ENCODE measurements at places on chromosomes 16 and 17.

DNA sequence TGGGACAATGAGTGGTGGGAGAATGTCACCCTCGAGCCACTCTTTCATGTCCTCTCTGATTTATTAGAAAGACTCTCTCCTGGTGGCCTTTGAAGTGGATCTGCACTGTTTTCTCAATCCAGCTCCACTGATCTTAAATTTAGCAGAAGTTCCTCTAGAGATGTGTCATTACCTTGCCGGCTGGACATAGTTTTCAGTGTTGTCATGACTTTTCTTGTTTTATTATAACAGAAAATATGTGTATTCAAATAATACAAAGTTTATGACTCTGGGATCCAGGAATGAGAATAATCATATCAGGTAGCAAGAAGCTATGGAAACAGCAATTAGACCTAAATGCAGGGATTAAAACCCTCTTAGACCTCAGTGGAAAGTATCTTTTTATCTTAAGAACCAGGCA is 247.5 kb upstream of the ELAC2 start:
- H3K4me3 ChIP-seq: no peak overlapping the region
- no peak for DNase-seq

GRCh38 chr16:85350973-85351372 is 238.7 kb upstream of the CIBAR2 start:
- H3K27ac ChIP-seq: no peak overlapping the region
- H3K27me3 ChIP-seq: no peaks in the 10 kb centered on the region
- DNase-seq: peak; percentile 26
- no peak overlapping the region for H3K4me3 ChIP-seq

DNA sequence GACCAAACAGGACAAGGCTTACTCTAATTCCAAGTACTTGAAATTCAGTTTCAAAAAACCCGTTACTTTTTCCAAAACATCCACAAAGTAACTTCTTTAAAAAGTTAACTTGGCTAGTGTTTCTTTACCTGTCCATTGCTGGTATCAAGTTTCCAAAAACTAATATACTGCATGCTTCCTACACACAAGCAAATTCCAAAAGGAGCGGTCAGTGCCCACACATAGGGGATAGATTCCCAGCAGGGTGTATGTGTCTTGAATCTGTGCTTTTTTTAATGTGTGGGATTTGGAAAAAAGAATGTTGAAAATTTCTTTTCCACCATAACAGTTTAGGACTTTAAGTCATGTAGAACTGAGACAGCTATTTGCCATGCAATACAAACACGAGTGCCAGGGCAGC is 367.8 kb upstream of the SOX9 start:
- no peaks in the 10 kb centered on the region for H3K36me3 ChIP-seq
- H3K27ac ChIP-seq: no peak overlapping the region
- no peak overlapping the region for H3K4me3 ChIP-seq

DNA sequence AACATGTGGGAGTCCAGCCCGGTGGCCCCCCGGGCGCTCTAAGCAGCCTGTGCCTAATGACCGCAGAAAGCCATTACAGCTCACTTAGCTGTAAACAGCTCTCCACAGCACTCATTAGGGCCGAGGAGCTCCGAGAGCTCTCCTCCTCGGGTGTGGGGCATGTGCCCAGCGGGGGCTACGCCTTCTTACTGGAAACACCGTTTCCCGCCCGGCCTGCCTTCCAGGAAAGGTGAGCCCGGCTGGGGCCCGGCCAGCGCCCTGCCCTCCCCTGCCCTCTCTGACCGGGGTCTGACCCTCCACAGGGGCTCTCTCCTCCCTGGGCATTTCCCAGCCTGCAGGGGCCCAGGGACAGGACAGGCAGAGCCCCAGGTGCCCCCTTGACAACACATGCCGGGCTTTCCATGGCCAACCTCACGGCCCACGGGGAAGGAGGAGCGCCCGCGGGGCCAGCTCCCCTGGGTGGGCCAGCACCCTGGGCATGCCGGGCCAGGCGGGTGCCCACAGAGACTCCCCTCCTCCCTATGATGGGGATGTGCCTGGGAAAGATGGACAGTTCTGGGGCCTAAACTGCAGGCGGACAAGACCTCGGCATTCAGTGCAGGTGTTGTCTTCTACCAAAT is 72.6 kb downstream of the SDK2 start:
- H3K27me3 ChIP-seq: peaks cover 49% of the 10 kb centered on the region
- H3K27ac ChIP-seq: no peak overlapping the region
- peaks cover 10% of the 10 kb centered on the region for H3K4me1 ChIP-seq
- DNase-seq: no peak
- no peaks in the 10 kb centered on the region for H3K36me3 ChIP-seq

DNA sequence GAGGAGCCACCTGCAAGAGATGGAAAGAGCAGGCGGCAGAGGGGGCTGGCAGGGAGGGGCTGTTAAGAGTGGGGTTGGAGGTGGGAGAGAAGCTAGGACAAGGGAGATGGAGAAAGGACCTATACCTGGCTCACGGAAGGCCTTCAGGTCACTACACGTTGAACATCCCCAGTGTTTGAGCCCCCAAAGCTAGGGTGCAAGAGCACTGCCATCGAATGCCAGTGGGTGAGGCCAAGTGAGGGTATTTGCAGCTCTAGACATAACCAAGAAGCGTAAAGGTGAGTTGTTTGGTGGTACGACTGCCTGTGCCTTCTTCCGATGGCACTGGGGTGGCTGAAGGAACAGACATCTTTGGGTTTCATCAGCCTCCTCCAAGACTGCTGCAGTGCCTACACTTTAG is 17.0 kb upstream of the HERPUD1 start:
- no peaks in the 10 kb centered on the region for H3K27me3 ChIP-seq
- H3K4me1 ChIP-seq: peaks cover 38% of the 10 kb centered on the region
- DNase-seq: no peak
- H3K4me3 ChIP-seq: no peak overlapping the region

DNA sequence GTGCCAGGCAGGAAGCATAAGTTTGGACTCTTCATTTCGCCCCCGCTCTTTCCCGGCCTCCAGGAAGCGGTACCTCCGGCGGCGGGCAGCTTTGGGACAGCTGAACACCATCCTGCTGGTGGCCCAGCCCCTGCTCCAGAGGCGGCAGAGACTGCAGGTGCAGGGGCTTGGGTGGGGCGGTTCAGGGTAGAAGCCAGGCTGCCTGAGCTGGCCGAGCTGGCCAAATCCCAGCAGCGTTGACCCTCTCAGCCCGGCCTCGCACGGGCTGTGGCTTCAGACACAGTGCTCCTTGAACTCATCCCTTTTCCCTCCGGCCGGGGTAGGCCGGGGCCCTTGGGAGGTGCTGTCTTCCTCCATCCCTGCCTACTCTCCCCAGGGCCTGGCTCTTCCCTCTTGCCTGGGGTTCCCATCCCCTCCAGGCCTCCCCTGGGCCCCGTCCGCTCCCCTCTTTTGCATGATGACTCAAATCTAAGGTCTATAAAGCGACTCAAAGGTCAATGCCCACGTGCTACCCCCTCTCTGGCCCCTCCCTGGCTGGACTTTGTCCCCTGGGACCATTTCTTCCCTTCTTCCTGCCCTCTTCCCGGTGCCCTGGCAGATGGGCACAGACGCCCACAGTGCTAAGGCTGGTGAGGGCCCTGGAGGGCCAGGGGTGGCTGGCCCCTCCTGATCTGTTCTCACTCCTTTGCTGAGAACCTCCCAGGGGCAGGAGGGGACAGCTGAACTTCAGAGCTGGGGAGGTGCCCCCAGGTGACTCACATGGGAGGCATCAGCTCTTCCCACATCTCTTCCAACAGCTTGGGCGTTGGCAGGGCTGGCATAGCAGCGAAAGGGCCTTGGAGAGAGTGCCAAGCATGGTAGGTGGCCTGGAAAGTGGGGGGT is 22.7 kb downstream of the MYO15B start:
- peaks cover 8% of the 10 kb centered on the region for H3K4me1 ChIP-seq
- H3K36me3 ChIP-seq: peaks cover 39% of the 10 kb centered on the region
- no peak overlapping the region for H3K4me3 ChIP-seq
- no peak for DNase-seq
- no peaks in the 10 kb centered on the region for H3K27me3 ChIP-seq
- no peak overlapping the region for H3K27ac ChIP-seq

GRCh38 chr16:17743578-17743977 is 272.8 kb upstream of the XYLT1 start:
- peaks cover 6% of the 10 kb centered on the region for H3K4me1 ChIP-seq
- H3K27ac ChIP-seq: no peak overlapping the region
- H3K27me3 ChIP-seq: no peaks in the 10 kb centered on the region

GRCh38 chr16:69745959-69746358 is 8.8 kb downstream of the NOB1 start:
- H3K36me3 ChIP-seq: peaks cover 45% of the 10 kb centered on the region
- no peak overlapping the region for H3K27ac ChIP-seq
- peaks cover 8% of the 10 kb centered on the region for H3K4me1 ChIP-seq

DNA sequence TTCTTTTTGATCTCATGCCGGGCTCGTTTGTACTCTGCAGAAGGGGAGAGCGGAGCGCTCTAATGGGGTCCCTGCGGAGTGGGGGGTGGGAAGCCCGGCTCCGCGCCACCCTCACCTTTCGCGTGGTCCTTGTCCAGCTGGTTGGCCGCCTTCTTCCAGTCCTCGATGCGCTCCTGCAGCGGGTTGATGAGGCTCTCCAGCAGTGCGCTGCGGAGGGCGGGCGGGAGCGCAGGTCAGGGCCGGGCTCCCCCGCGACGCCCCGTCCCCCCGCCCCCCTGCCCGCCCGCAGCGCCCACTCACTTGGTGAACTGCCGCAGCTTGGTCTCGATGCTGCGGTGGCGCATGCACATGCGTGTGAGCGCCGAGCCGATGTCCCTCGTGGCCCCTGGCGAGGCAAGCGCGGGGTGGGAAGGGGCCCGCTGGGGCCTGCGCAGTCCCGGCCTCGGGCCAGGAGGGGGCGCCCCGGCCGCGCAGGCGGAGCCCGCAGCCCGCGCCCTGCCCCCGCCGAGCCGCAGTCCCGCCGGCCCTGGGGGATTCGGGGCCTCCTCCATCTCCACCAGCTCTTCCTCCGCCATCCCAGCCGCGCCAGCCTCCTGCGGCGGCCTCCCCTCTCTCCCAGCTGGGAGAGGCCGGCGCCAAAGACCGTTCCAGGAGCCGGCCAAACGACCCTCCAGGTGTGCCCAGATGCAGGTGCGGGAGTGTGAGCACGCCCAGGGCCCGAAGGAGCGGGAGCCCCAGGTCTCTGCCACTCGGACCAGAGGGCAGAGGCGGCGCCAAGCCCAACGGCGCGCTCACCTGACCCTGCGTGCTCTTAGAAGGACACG is 6.0 kb downstream of the MTSS2 start:
- H3K4me1 ChIP-seq: peaks cover 37% of the 10 kb centered on the region
- peaks cover 69% of the 10 kb centered on the region for H3K36me3 ChIP-seq
- H3K27me3 ChIP-seq: no peaks in the 10 kb centered on the region
- no peak for DNase-seq

GRCh38 chr16:4523686-4524085 is 14.9 kb downstream of the CDIP1 start:
- no peak for DNase-seq
- no peaks in the 10 kb centered on the region for H3K36me3 ChIP-seq
- no peak overlapping the region for H3K4me3 ChIP-seq
- H3K27me3 ChIP-seq: no peaks in the 10 kb centered on the region
- no peak overlapping the region for H3K27ac ChIP-seq

DNA sequence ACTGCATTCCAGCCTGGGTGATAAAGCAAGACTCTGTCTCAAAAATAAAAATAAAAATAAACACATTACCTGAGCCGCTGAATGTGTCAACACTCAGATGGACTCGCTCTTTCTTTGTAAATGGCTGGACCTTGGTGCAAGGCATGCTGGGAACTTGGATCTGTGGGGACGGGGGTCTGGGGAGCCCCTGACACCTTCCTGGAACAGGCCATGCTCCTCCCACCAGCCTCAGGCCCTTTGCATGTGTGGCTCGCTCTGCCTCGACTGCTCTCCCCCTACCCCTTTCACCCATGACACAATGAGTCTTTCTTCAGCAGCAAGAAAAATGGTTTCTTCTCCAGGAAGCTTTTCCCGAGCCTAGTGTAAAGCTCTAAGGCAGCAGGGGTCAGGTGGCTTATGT is 94.0 kb upstream of the CDH5 start:
- DNase-seq: no peak
- H3K4me3 ChIP-seq: no peak overlapping the region
- no peak overlapping the region for H3K27ac ChIP-seq
- peaks cover 78% of the 10 kb centered on the region for H3K4me1 ChIP-seq

- DNase-seq: no peak
- H3K4me3 ChIP-seq: no peak overlapping the region
- H3K27me3 ChIP-seq: no peaks in the 10 kb centered on the region
- H3K27ac ChIP-seq: no peak overlapping the region
Measured at GRCh38 chr16:71214746-71215381, 15.7 kb downstream of the HYDIN start.

GRCh38 chr16:10923146-10923649 is 19.1 kb downstream of the DEXI start:
- no peak overlapping the region for H3K4me3 ChIP-seq
- no peak overlapping the region for H3K27ac ChIP-seq
- peaks cover 52% of the 10 kb centered on the region for H3K36me3 ChIP-seq
- H3K27me3 ChIP-seq: no peaks in the 10 kb centered on the region
- DNase-seq: no peak

DNA sequence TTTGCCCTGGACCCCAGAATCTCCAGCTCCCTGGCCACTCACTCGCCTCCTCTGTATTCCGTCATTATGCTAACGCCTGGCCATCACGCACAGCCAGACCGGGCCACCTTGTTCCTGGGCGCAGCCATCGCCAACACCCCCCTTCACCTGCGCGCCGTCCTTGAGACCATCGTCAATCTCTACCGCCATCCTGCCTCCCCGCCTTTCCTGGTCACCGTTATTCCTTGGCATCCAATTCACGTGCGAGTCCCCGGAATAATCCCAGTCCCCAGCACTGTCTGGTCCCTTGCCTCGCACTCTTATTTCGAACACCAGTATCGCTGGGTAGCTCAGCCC is 541 bp downstream of the VKORC1 start:
- no peaks in the 10 kb centered on the region for H3K27me3 ChIP-seq
- H3K4me1 ChIP-seq: peaks cover 11% of the 10 kb centered on the region
- H3K27ac ChIP-seq: peak overlapping the region; percentile 91
- H3K36me3 ChIP-seq: peaks cover 11% of the 10 kb centered on the region
- no peak for DNase-seq
- H3K4me3 ChIP-seq: peak overlapping the region; percentile 68

GRCh38 chr17:39664581-39665561 is at the start of gene TCAP:
Gene TCAP, plus strand, starts transcription at chr17:39665349. Its CDS starts 11 bp downstream, at chr17:39665360.
- no peak for DNase-seq
- no peak within 1 kb of the TSS for H3K4me3 ChIP-seq
- no peaks in the 10 kb centered on the region for H3K36me3 ChIP-seq
- H3K27ac ChIP-seq: peak within 1 kb of the TSS; percentile 66
- no peaks in the 10 kb centered on the region for H3K27me3 ChIP-seq

DNA sequence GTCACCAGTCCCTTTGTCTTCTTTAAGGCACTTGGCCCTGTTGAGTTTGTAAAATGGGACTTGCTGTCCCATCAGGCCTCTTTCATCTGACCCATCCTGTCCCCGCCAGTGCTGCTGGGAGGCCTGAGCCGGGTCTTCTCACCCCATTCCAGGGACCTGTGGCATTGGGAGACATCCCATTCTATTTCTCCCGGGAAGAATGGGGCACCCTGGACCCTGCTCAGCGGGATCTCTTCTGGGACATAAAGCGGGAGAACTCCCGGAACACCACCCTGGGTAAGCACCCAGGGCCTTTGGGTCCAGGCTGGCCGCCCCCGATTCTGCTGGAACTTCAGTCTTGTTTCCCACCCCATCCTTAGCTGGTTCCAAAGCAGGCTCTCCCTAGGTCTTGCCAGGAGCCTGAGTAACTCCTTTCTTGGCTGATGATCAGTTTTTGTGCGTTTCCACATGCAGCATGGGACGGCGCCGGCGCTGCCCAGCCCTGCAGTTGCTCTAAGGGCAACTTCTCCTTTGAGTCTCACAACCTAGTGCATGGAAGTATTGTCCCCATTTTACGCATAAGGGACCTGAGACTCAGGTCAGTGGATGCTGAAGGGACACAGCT is 4.1 kb downstream of the ZNF213 start:
- peaks cover 20% of the 10 kb centered on the region for H3K4me1 ChIP-seq
- peaks cover 62% of the 10 kb centered on the region for H3K36me3 ChIP-seq
- H3K4me3 ChIP-seq: no peak overlapping the region
- H3K27me3 ChIP-seq: no peaks in the 10 kb centered on the region

All from esophagus squamous epithelium (tissue), 5 donors.